ENCODE measurements at places on chromosomes 7 and 10.
A peak's percentile ranks its signal among the peaks of the same experiment; 100 is the strongest.

GRCh38 chr7:45702751-45703150 is 128.6 kb downstream of the ADCY1 start:
- no peak for DNase-seq

- no peak for DNase-seq
These were observed 8.1 kb downstream of the APBB1IP start for GRCh38 chr10:26446258-26446657.

DNA sequence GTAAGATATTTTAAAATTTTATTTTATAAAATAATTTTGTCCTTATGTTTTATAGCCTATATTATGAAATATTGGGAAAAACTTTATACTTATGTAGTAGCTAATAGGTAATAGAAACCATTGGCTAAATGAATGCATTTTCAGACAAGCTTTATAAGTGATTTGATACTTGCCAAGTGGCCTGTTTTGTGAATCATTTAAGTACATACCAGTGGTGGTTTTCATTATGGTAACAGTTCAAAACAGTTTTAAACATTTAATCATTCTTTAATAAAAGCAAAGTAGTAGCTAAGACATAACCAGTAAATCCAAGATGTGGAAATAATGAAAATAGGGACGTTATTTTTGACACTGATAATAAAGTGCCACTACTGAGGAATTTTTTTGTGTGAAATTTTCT is 182.2 kb downstream of the PHF14 start:
- no peak for DNase-seq

DNA sequence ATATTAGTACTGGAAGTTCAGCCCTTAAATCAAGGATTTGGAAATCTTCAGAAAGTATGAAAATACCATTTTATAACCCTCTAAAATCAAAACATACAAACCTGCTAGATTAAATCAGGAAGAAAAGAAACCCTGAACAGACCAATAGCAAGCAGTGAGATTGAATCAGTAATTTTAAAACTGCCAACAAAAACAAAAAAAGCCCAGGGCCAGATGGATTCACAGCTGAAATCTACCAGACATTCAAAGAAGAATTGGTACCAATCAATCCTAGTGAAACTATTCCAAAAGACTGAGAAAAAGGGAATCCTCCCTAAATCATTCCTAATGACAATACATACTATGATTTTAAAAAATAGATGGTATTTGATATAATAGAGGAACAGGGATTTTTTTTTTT is 70.1 kb downstream of the MCU start:
- DNase-seq: no peak

- no peak for DNase-seq
These were observed 25.8 kb upstream of the EEPD1 start for GRCh38 chr7:36127075-36127740.

- peak; percentile 33 for DNase-seq
These were observed 98.2 kb upstream of the PRKCQ start for GRCh38 chr10:6678211-6678803.

DNA sequence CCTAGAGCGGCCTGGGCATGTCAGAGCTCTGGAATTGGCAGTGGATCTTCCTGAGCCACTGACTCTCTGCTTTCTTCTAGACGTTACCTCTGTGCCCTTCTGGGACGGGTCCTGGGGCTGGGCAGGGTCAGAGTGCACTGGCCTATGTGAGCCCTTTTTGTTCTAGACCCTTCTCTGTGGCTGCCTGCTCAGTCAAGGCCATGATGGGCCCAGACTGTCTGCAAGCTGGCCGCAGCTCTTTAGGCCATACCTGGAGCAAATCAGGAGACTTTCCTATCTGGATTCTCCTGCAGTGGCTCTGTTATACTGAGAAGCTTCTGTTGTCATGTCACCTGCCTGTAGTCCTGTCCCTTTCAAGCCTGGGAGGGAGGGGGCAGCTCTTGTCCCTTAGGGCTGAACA is 70.1 kb downstream of the ADCY1 start:
- no peak for DNase-seq

DNA sequence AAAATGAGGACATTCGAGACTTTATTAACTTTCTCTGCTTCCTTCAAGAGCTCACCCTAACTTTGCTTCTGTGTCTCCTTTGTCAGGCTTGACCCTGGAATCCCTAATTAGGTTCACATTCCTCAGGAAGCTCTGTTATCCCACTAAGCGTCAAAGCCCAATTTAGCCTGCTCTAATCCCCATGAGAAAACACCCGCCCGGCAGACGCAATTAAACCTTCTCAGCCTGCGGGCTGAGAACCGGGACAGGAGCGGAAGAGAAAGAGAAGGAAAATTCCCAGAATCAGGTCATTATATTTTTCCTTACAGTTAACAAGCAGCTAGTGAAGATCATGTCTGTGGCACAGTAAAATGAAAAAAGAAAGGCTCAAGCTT is 93.0 kb downstream of the TNS3 start:
- DNase-seq: no peak

DNA sequence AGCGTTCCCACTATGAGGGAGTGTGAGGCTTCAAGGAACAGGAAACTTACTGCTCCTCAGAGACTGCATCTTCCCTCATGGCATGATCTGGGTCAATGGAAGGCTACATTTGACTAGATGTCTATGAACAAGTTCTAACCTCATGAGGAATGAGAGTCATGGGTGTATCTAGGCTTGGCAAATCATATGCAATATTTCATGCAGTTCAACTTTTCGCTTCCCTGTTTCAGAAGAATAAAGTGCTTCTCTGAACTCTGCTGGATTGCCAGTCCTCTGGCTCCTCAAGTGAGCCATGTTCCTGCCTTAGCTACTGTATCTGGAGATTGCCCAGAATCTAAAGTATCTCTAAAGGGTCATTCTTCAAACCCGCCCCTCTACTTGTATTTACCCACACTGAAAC is 54.3 kb upstream of the SEMA3A start:
- DNase-seq: no peak

Measured in SK-N-DZ (cell line).